ENCODE measurements at places on chromosomes 4 and X.

GRCh38 chr4:171948038-171948437, 134.8 kb downstream of the GALNTL6 start:
- DNase-seq: no peak

DNA sequence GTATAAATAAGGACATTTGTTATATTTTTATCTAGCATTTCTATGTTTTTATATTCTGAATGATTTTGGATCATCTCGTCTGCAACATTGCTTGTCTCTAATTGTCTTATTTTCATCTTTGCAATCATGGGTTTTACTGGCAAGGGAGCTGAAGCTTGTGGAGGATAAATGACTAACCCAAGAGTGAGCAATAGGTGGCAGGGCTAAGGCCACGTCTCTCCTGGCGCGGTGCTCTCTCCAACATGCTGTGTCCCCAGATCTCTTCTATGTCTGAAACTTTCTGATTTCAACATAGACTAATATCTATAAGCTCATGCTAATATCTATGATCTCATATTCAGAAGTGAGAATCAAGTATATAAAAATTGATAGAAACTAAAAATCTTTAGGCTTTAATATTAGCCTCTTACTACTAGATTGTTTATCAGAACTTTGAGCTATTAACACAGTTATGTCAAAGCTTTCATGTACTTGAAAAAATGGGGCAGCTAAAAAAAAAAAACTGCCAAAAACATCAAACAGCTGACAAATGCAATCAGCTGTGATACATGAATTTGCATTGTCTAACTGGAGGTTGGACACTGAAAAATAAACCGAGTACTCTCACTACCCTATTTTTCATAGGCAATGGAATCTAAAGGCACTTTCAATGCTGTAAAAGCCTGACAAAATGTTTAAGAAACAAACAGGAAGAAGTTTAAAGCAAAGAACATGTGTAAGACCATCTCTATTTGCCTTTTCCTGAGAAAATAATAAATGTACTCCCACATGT, 169.2 kb downstream of the TMA16 start:
- no peak for DNase-seq

DNA sequence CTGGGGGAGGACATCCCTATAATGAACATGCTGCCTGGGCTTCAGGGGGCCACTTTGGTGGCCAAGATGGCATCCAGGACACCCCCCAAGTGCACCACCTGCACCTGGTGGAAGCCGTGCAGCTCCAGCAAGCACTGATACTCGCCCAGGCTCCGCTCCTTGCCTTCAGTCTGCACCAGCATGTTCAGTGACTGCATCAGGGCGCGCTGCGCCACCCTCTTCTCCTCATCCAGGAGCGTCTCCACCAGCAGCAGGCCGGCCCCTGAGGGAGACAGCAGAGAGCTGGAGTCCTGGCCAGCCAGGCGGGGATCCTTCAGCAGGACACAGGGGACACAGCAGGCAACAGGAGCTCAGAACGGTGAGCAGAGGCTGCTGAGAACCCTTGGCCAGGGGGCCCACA, 11.3 kb upstream of the SLC25A6 start:
- DNase-seq: no peak

DNA sequence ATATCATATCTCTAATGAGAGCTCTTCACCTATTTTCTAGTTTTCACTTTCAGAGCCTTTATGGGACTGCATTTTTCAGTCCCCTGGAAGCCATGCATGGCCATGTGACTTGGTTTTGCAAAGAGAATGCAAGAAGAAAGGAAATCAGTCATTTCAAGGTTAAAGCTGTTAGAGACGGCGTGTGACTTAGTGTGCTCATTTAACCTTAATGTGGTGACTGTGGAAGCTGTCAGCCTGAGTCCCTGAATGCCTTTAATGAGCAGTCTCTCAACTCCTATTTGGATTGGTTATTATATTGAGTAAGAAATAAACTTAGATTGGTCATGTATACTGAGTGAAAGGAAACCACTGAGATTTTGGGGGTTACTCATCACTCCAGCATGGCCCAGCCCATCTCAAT, 212.7 kb downstream of the KCNIP4 start:
- DNase-seq: no peak

- no peak for DNase-seq
These were observed 813 bp upstream of the APBB2 start for GRCh38 chr4:41215155-41215554.

- no peak for DNase-seq
These were observed 105.8 kb downstream of the KCTD8 start for GRCh38 chr4:44342800-44343199.

DNA sequence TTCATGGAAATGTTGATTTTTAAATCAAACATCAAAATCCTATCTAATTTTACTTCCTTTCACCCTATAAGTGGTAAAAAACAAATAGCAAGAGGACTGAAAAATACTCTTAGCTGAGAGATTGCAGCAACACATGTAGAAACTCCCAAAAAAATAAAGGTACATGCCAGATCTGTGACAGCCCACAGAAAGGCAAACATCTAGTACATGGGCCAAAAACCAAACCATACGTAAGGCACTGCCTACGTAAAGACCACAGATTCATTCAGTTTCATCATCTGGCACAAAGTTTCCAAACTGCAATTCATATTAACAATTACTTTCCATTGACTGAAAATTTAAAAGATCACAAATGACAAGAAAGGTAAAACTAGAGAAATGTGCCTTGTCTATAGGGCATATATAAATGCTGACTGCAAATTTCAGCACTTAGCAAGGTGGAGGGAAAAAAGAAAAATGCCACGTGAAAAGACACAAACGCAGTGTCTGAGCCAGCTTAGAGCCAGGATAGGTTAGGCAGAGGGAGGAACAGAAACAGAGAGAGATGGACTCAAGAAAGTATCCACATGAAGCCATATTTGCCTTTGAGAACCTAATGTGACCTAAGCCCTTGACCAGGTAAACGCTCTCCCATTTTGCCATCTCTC, 88.1 kb downstream of the TSPAN5 start:
- DNase-seq: no peak

DNA sequence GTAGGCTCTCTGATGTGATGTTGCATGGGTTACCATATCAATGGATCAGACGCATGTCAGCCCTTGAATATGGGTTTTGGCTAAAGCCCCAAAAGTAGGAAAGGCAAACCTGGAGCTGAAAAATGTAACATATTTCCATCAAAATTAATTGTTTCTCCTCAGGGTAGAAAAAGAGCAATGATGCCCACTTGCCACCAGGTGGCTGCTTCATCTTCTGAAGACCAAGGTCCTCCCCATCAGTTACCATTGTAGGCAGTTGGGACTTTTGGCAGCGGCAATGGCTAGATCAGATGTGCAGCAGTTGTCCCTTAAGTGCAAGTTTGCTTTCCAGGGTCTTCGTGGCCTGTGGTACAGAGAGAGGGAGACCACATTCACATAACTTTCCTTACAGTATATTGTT, 118.2 kb downstream of the NAF1 start:
- DNase-seq: no peak

GRCh38 chr4:1983846-1984405, 24.8 kb downstream of the NELFA start:
- DNase-seq: no peak
